ENCODE measurements at places on chromosomes 3 and 15.

DNA sequence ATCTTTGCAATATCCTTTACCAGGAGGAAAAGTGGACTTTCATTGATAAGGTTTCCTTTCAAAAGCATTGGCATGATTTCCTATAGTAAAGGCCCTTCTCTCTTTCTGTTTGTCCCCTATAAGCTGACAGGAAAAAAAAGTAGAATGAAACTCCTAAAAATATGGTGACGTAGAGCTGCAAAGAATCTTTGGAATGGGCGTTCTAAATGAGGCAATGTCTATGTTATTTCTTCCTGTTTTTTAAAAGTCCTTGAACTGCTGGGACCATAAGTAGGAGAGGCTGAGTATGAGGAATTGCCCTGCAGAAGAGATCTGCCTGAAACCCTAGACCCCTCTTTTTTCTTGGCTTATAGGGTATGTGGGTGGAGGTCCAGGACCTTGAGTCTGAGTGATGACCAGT, 17.2 kb downstream of the ST3GAL6 start:
- no peak for DNase-seq

- DNase-seq = no peak
Observed at GRCh38 chr3:99747915-99748314, 69.7 kb upstream of the CMSS1 start.

DNA sequence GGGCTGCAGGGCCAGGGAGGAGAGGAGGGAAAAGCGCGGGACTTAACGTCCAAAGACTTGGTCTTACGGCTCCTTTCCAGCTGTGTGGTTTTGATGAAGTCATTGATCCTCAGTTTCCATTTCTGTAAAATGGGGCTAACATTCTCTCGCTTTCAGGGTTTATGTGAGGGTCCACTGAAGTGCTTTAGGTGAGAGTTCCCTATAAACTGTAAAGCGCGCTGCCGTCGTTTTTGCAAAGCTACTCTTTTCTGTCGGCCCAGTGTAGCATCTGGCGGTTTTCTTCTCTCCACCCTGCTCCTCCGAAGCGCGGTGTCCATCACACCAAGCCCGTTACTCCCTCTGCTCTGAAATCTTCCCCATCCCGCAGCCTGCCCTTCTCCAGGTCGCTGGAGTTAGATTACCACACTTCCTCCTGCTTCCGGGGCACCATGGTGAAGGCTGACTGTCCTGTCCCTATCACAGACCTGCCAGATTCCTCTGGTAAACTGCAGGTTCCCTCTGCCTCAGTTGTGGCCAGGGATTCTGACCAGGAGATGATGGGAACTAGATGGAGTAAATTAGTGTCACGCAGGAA, 702 bp upstream of the DNAJC17 start:
- DNase-seq = no peak

DNA sequence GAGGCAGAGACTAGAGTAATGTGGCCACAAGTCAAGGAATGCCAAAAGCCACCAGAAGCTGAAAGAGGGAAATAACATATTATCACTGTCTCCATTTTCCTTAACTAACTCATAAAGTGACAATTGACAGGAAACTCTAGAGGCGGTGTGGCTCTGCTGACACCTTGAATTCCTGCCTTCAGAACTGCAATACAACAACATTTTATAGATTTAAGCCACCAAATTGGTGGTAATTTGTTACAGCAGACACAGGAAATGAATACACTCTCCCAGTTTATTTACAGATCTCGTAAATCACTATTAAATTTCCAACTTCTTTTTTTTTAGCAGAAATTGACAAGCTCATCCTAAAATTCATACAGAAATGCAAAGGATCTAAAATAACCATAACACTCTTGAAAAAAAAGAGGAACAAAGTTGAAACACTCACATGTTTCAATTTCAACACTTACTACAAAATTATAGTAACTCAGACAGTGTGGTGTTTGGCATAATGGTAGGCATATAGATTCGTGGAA, 449.9 kb downstream of the OTOL1 start:
- no peak for DNase-seq

GRCh38 chr3:100776746-100777145, 67.5 kb downstream of the TFG start:
- no peak for DNase-seq

DNA sequence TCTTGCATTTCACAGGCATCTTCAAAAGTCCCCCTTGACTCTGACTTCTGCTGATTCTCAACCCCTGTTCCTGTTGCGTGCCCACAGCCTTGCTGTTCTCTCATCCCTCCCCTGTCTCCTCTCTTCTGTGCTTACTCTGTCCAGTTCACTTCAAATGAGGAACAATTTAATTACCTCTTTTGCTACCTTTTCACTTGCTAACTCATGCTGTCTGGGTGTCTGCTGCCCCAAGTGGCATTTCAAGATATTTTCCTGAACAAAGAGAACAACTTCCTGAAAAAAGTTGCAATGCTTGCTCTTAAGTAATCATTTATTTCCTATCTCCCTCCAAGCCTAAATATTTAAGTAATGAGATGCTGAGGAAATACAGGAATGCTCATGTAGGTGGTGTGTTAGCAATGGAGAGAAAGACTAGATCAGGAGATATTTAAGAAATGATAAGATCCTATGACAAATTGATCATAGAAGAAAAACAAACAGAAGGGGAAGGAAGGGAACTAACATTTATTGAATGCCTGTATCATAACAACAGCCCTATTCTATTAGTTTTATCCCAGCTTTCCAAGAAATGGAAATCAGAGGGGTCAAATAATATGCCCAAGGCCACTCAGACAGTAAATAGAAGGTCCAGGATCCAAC, 42.2 kb downstream of the SV2B start:
- DNase-seq = no peak

DNA sequence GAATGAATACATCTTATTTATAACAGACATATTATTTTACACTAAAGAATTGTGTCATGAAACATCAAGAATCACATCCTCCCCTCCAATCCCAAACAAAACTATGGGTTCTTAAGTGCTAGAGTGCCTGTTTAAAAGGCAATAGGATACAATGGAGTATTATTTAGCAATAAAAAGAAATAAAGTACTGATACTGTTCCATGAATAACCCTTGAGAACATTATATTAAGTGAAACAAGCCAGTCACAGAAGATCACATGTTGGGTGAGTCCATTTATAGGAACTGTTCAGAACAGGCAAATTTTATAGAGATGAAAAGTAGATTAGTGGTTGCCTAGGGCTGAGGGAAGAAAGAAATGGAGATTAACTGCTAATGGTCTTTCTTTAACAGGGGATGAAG, 86.5 kb downstream of the ANKRD28 start:
- no peak for DNase-seq

DNA sequence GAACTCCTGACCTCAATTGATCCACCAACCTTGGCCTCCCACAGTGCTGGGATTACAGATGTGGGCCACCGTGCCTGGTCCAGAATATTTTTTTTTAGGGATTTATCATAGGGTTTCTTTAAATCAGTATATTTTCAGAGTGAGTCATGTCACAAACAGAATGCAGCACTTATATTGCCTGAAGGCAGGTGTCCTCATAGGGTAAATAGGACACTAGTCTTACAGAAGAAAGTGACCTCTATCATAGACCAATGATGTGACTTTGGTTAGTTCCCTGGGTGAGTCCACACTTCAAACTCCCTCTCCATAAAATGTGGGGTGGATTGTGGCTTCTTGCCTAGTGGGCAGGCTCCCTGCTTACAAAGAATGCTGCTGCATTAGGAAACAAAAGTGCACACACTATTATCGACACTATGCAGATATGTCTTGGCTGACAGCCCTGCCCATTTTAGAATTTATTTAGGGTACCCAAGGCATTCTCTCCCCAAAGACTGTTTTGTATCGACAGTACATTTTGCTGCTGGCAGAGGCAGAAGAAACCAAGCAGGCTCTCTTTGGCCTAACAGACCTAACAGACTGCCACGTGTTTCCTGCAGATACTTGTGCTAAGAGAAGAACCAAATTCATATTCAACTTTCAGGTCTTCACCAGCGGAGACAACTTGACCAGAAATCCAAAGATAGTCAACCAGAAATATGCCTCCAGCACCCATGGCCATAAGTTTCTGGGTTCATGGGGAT, 125.0 kb downstream of the MOBP start:
- no peak for DNase-seq

GRCh38 chr3:37609181-37610110, 252.2 kb upstream of the CTDSPL start:
- DNase-seq = no peak

GRCh38 chr3:15460891-15461531, 33.6 kb downstream of the EAF1 start:
- no peak for DNase-seq

- DNase-seq = no peak
Observed at GRCh38 chr3:43031889-43032545, 52.9 kb downstream of the GASK1A start.

- DNase-seq = no peak
Observed at GRCh38 chr3:2156244-2156847, 57.7 kb downstream of the CNTN4 start.

DNA sequence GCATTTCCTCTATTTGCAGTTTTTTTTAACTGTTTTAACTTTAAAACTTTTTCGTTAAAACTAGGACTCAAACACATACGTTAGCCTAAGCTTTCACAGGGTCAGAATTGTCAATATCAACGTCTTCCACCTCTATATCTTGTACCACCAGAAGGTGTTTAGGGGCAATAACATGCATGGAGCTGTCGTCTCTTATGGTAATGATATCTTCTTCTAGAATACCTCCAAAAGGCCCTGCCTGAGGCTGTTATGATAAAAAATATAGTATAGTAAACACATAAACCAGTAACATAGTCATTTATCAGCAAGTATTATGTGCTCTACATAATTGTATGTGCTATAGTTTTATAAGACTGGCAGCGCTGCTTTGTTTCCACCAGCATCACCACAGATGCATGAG, 76.3 kb upstream of the MLF1 start:
- no peak for DNase-seq

DNA sequence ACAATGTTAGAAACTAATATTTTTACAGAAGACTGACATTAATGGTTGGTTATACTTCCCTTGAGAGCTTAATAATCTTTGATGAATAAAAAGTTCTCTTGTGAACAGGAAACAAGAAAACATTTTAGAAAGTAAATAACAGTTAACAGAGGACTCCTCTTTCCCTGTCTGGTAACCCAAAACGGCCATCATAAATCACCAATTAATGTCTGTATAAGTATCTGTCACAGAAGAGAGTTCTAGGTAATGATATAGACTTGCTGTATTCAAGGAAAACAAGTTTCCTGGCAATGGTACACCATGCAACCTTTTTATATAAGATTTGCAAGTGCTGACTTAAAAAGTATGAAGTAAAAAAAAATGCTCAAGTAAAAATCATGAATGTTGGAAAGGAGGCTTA, 426.7 kb downstream of the SOX2 start:
- no peak for DNase-seq

DNA sequence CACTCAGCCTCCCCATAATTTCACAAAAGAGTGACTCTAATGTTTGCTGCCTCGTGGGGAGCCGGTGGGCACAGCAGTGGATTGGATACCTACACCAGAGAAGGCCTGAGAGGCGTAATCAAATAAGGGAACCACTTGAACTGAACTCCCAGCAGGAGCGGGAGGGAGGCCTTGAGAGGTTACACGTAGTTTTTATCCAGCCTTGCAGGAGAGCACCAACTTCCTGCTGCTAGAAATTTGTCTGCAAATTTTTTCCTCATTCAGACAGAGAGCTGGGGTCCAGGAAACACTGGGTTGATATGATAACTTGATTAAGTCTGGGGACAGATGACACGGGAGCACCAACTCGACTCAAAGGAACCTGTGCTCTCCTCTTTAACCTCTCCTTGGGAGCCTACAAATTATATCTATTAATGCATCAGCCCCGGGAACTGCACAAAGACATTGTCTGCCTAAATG, 69.8 kb downstream of the HES1 start:
- no peak for DNase-seq

- no peak for DNase-seq
Observed at GRCh38 chr15:49085696-49086459, 39.6 kb upstream of the SECISBP2L start.

GRCh38 chr3:13110678-13111116, 37.5 kb upstream of the IQSEC1 start:
- no peak for DNase-seq

DNA sequence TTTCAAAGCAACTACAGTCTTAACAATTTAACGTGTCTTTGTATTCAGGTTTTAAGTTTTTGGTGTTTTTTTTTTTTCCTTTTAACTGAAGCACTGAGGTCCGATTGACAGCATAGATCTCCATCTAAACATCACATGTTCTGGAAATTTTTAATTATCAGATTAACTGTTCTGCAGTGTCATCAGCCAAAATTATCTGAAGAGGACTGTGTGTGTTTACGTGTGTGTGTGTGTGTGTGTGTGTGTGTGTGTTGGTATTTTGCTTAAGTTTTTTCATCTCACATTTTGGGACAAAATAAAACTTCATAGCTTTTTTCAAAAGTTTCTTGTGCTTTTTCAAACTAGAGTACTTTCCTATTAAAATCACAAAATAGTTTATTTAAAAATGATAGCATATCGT, 1.8 kb downstream of the PIK3CA start:
- DNase-seq = no peak

DNA sequence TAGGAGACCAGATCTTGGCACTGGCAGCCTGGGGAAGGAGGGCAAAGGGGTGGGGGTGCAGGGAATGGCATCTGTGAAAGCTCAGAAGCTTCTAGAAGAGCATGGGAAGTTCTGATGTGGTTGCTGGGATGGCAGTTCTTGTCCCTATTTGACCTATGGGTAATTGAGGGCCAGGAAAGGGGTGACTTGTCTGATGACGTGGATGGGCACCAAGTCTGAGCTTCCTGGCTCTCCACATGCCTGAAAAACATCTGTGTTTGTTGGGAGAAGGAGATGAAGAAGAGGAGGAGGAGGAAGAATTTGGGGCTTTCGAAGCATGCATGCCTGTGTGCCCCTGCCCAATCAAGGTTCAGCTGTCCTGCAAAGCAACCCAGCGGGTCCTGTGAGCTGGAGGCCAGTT, 158.8 kb downstream of the SMAD6 start:
- no peak for DNase-seq

DNA sequence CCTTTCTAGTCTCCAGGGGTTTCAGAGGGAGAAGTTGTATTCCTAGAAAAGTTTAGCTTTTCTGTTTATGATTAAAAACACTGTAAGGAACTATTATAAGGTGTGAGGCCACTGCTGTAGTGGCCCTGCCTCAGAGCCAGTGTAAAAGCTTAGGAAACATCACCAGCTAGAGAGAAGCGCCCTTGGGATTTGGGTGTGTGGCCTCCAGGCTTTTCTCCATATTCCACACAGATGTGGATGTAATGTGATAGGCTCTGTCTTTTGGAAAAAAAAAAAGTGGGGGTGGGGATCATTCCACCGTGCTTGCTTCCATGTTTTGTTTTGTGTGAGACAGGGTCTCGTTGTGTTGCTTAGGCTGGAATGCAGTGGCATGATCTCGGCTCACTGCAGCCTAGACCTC, 13.9 kb downstream of the SEC61A1 start:
- no peak for DNase-seq
